GM13976 (cell line): ENCODE measurements at places on chromosomes 2 and 18.

GRCh38 chr2:55952415-55952814 lies 28.8 kb upstream of the EFEMP1 start:
- no peak for DNase-seq

DNA sequence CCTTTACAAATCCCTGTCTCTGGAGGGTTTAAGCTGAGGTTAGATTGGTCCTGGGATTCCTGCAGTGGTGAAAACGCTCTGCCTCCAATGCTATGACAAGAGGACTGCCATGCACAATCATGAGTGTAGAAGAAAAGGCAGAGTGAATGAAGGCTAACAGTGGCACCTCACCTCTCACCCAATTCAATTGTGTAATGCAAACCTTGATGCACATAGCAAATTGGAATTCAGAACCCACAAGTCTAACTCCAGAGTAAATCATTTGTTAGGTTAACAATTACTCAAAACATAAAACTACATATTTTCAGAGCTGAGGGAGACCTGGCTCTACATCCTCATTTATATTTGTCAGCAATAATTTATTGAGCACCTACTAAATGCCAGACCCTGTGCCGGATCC lies 1.8 kb downstream of the TGFBRAP1 start:
- no peak for DNase-seq

DNA sequence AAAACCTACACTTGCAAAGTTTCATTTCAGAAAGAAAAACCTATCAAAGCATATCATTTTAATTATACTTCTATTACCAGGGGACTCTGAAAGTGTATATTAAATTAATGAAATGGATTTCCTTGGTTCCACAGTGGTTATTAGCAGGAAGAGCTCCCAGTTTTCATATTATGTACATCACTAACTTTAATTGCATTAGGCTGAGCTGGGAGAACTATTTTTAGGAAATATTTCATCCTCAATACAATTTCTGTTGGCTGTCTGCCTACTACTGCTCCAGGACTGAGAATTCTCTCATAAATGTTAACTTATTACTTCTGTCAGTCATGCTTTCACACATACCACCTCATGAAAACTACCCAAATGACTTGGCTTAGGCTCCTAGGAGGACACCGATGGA lies 301.4 kb downstream of the CMPK2 start:
- no peak for DNase-seq

GRCh38 chr2:66317268-66317890 lies 117.5 kb upstream of the MEIS1 start:
- no peak for DNase-seq
